ENCODE measurements at places on chromosomes 6 and 20.

DNA sequence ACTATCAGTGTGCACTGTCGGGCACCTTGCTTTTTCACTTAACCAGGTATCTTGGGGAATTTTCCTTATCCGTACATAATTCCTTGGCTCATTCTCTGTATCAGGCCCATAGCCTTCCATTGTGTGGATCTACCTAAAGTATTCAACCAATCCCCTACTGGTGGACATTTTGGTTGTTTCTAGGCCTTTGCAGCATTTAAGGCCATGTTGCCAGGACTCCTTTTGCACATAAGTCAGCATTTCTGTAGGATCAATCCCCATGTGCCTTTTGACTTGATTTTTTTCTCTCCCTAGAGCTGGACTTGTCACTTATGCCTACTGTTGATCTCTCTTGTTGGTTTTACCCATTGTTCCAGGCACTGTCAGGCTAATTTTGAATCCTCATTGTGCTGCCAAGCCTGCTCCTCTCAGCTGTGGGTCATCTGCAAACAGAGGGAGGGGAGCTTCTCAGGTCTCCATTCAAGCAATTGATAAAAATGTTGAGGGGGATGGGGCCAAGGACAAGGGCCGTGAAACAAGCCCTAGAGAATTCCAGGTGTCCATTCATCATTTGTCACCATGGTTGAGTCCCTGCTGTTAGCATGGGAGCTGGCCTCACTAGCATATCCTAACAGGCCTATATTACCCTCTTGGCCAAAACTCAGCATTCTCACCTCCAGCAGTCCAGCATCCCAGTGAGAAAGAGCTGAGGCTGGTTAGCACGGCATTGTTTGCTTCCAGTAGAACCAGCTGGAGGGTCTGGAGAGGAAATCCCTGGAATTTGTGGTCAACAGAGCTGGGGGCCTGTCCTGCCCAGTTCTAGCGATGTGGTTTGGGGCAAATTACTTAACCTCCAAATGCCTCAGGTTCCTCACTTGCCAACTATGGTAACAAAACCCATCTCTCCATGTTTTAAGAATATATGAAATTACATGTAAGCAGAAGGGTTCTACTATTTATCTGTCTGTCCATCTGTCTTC, 178.4 kb downstream of the MRPL14 start:
- DNase-seq = no peak

GRCh38 chr6:137951064-137951597, 84.1 kb downstream of the TNFAIP3 start:
- no peak for DNase-seq

DNA sequence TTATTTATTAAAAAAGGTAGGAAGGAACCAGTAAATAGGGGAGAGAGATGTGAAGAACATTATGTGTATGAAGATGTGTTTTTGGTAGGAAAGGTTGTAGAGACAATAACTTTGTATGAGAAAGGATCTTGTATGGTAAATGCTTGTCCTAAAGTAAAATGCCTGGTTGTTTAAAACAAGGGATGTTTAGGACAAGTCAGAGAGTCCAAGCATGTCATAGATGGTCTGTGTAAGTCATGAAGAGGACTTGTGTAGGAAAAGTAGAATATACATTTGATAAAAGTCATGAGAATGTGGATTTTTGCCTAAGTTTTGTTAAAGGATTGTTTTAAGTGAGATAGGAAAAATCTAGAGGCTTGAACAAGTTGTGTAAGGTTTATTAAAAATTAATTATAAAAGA, 325.1 kb downstream of the CDH26 start:
- no peak for DNase-seq

DNA sequence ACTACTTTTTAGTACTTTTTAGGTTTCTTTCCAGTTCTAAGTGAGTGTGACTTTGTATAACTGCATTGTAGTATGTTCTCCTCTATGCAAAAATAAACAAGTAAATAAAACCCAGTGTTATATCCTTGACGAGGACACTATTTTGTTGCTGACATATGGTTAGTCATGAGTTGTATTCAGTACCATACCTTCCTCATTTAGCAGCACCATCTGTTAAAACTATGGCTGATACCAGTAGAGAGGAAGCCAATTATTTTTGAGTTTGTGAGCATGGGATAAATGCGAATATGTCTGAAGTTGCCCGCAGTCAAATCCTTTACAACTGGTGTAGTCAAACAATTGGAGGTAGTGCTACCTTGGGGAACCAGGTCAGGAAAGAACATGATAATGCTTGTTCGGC, 74.1 kb downstream of the CDKAL1 start:
- DNase-seq = no peak

GRCh38 chr6:170311696-170312095, 5.1 kb downstream of the FAM120B start:
- DNase-seq = no peak

- DNase-seq = no peak
Observed at GRCh38 chr20:59988141-59988540, 29.9 kb downstream of the CDH26 start.

GRCh38 chr6:16818992-16819626, 57.8 kb upstream of the ATXN1 start:
- no peak for DNase-seq

- no peak for DNase-seq
Observed at GRCh38 chr6:34709386-34709785, 12.8 kb upstream of the ILRUN start.

DNA sequence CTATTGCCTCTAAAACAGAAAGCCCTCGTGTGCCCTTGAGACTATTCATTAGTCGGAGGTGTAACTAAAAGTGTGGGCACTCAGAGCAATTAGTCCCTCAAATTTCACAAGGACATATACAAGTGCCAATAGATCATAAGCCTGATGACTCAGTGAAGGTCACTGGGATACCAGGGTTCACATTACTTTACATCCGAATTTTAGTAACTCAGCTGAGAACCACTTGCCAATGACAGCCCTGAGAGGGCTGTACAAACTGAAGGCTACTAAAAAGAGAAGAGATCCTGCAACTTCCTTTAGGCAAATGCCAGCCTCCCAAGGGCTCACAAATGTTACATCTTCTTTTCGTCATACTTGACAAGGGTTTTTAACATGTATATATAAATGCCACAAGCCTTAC, 369.6 kb downstream of the TENT5A start:
- DNase-seq = no peak

GRCh38 chr20:1702328-1702727, 44.7 kb upstream of the SIRPG start:
- no peak for DNase-seq

DNA sequence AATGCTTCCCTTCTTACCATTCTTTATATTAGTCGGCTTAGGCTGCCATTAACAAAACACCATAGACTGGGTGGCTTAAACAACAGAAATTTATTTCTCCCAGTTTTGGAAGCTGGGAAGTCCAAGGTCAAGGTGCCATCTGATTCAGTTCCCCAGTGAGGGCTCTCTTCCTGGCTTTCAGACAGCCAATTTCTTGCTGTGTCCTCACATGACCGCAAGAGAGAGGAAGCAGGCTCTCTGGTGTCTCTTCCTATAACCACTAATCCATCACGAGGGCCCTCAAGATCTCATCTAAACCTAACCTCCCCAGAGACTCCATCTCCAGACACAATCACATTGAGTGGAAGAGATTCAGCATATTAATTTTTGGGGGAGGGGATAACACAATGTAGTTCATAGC, 193.0 kb upstream of the SGK1 start:
- no peak for DNase-seq

GRCh38 chr6:139416146-139416545, 41.7 kb upstream of the CITED2 start:
- no peak for DNase-seq

Measured in stimulated activated CD4-positive, alpha-beta T cell treated with anti-CD3 and anti-CD28 coated beads, Interleukin-1b, Interleukin-23, amount 100 ng/mL, for 4 hours (primary cell).